B cell (primary cell): ENCODE measurements at places on chromosomes 2 and 18. TPM values are rescaled to one million over a fixed set of nuclear protein-coding genes. Genes with fewer than 3 reads are reported as not detected.

- no peak overlapping the region for H3K4me3 ChIP-seq
- no peaks in the 10 kb centered on the region for H3K36me3 ChIP-seq
- no peak for DNase-seq
- no peaks in the 10 kb centered on the region for H3K27me3 ChIP-seq
- H3K4me1 ChIP-seq, result no peaks in the 10 kb centered on the region
Measured at GRCh38 chr18:34707670-34708069, 2.4 kb upstream of the DTNA start.

Gene ZNG1B
- total RNA-seq, result 42.0 and 46.8 TPM in 2 replicates

Gene BOLL
- not detected in 2 replicates for total RNA-seq

GRCh38 chr18:48616484-48617255 is 77.8 kb downstream of the CTIF start:
- no peaks in the 10 kb centered on the region for H3K4me1 ChIP-seq
- H3K27ac ChIP-seq, result no peak overlapping the region
- DNase-seq, result no peak
- H3K27me3 ChIP-seq, result no peaks in the 10 kb centered on the region

DNA sequence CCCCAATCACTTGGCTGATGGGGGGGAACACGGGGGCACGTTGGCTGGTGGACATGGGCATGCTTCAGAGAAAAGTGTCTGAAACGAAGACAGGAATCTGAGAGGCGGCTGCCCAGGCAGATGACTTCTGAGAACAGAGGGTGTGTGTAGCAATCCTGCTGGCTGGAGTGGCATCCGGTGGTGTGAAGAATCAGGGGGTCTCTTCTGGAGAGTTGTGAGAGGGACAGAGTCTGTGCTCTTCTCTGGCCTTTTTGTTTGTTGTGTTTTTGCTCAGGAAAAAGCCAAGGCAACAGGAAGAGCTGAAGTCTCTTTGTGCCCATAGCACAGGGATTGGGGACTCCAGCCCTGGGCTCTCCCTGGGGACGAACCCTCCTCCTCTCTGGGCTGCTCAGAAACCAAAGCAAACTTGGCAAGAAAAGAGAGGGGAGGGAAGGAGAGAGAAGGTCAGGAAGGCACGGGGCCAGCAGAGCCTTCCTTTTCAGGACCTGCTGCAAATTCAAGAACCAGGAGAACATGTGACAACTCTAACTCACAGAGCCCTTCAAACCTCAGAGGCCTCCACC is 97.0 kb upstream of the SMAD2 start:
- peaks cover 11% of the 10 kb centered on the region for H3K27me3 ChIP-seq
- DNase-seq, result no peak
- H3K27ac ChIP-seq, result no peak overlapping the region
- H3K36me3 ChIP-seq, result no peaks in the 10 kb centered on the region
- H3K4me1 ChIP-seq, result no peaks in the 10 kb centered on the region

- H3K36me3 ChIP-seq, result no peaks in the 10 kb centered on the region
- no peaks in the 10 kb centered on the region for H3K4me1 ChIP-seq
- H3K27ac ChIP-seq, result no peak overlapping the region
Measured at GRCh38 chr2:80280598-80280997, 24.0 kb downstream of the LRRTM1 start.

Gene GBX2
- not detected in 2 replicates for total RNA-seq

Gene FHL2
- not detected in 2 replicates for total RNA-seq

Gene TEKT4
- not detected in 2 replicates for total RNA-seq

- no peaks in the 10 kb centered on the region for H3K4me1 ChIP-seq
- H3K27me3 ChIP-seq, result no peaks in the 10 kb centered on the region
- no peak overlapping the region for H3K27ac ChIP-seq
- DNase-seq, result no peak
- no peak overlapping the region for H3K4me3 ChIP-seq
- H3K36me3 ChIP-seq, result no peaks in the 10 kb centered on the region
Measured at GRCh38 chr2:181948227-181948626, 37.4 kb upstream of the PPP1R1C start.

DNA sequence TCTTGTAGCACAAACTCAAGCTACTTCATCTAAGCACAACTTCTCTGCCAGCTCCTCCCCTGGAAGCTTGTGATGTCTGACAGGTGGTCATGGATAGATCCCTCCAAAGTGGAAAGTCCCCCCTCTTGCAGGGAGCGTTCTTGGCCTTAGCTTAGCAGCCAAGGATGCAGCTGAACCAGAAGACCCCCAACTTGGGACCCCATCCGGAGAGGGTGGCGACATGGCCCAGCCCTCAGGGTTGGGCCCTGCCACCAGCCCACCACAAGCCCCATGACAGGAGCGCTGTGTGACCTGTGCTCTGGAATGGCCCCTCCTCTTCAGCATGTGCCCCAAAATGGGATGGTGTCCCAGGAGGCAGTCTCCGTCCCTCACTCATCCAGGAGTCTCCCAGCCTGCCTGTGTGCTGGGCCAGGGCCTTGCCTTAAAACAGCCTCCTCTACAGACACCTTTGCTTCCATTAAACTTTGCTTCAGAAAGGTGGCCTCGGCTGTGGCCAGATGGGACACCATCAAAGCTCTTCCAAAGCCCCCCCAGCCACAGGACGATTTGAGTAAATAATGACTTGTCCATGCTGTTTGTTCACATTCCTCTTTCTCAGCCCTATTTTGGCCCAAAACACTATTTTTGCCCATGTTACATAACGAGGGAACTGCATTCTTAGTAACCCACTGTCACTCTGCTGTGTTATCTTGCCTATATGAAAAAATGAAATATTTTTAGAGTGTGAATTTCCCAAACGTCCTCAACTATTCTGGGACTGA is 122.1 kb downstream of the RAB3GAP1 start:
- H3K27me3 ChIP-seq, result no peaks in the 10 kb centered on the region
- no peak overlapping the region for H3K27ac ChIP-seq
- H3K36me3 ChIP-seq, result peaks cover 41% of the 10 kb centered on the region
- no peaks in the 10 kb centered on the region for H3K4me1 ChIP-seq
